ENCODE measurements at places on chromosomes 7 and 10.

DNA sequence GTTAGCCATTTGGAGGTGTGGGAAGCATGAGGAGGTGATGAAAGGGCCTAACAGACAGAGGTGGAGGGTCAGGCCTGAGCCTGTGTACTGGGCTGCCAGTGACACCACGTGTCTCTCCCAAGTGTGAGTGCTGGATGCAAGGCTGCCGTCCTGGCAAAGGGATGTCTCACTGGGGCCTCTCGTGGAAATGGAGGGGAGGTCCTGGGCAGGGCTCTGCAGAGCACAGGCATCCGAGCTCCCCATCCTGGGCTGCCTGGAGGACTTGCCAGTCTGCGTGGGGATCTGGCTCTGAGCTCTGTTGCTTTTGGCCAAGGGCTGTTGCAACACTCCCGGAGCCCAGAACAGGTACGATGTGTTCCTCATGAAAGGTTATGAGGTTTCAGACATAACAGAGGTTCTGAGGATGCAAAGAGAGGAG is 77.3 kb downstream of the GRK5 start:
- no peak for DNase-seq

DNA sequence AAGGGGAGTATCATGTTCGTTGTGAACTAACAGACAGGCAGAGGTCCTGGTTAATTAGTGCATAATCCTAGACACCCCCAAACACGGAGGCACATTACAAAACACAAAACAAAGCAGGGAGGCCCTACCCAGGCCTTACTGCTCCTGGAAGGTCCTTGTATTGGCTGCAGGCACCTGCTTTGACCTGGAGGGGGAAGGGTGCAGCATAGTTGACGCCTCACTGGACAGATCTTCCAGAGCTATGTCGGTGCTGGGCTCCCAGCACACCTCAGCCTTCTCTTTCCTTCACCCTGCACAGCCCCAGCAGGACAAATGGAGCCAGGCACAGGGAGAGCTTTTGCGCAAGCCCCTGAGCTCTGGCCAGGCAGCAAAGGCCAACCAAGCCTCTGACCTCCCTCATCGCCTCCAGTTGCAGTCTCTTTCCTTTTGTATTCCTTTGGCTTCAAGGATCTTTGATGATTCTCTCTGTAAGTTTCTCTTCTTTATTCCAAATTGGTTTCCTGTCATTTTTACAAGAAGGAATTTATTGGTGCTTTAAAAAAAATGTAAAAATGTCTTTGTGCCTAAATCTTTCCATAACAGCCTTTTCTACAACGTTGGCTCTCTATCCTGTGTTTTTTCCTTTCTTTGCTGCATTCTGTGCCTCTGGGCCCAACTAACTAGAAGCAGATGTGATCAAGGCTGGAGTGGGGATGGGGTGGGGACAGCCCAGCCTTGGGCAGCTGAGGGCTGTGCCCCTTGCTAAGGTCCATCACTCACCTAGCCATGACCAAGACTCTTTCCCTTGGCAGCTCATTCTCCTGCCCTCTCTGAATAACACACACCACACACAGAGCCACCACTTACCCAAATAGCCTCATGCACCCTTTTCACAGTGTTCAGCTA is 317.1 kb upstream of the NPVF start:
- no peak for DNase-seq

GRCh38 chr7:94395141-94396036 is 694 bp downstream of the COL1A2 start:
- DNase-seq: no peak

- DNase-seq: no peak
These were observed 17.2 kb downstream of the INPP5F start for GRCh38 chr10:119742947-119743648.

GRCh38 chr7:16509829-16510228 is 16.8 kb upstream of the LRRC72 start:
- no peak for DNase-seq

GRCh38 chr7:112515989-112516388 is 35.2 kb downstream of the LSMEM1 start:
- DNase-seq: no peak

DNA sequence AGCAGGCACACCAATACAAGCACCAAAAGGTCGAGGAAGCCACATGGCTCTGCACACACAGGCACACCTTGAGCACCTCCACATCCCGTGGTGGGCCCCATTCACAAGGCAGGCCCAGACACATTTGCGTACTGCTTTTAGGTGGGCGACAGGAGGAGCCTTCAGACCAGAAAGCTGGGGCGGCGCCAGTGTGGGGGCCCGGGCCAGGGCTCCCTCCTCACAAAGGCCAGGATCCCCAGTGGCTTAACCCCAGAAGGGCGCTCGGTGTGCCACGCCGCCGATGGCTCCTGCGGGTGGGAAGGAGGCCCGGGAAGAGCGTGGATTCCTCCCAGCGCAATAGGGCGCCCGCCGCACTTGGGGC is 2.8 kb upstream of the SMARCD3 start:
- no peak for DNase-seq

GRCh38 chr10:1406967-1407945 is 330.1 kb downstream of the ADARB2 start:
- DNase-seq: no peak

DNA sequence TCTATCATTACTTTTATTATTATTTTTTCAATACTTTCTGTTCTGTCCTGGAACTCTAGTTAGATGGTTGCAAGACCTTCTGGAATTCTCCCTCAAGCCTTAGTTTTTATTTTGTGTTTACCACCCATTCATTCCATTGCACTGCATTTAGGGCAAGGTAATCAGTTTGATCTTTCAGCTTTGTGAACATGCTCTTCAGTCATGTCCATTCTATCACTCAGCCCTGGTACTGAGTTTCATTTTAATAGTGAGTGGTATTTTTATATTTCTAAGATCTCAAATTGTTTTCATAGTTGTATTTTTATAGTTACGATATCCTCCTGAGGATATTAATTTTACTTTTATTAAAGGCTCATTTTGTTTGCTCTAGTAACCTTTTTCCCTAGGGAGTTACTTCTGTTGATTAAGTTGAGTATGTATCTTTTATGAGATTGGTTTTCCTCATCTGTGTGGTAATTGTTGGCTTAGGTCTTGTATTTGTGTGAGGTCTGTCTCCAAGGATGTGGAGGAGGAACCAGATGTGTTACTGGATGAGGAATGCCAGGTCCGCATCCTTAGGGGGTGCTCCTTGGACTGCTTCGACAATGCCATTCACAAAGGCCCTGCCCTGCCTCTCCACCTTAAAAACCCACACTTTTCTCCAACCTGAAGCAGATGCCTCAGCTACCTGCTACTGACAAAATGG is 46.7 kb upstream of the RAB18 start:
- DNase-seq: no peak

GRCh38 chr7:146123715-146124114 is 7.1 kb downstream of the CNTNAP2 start:
- no peak for DNase-seq

- DNase-seq: no peak
These were observed 99.7 kb upstream of the PPIF start for GRCh38 chr10:79247373-79248137.

DNA sequence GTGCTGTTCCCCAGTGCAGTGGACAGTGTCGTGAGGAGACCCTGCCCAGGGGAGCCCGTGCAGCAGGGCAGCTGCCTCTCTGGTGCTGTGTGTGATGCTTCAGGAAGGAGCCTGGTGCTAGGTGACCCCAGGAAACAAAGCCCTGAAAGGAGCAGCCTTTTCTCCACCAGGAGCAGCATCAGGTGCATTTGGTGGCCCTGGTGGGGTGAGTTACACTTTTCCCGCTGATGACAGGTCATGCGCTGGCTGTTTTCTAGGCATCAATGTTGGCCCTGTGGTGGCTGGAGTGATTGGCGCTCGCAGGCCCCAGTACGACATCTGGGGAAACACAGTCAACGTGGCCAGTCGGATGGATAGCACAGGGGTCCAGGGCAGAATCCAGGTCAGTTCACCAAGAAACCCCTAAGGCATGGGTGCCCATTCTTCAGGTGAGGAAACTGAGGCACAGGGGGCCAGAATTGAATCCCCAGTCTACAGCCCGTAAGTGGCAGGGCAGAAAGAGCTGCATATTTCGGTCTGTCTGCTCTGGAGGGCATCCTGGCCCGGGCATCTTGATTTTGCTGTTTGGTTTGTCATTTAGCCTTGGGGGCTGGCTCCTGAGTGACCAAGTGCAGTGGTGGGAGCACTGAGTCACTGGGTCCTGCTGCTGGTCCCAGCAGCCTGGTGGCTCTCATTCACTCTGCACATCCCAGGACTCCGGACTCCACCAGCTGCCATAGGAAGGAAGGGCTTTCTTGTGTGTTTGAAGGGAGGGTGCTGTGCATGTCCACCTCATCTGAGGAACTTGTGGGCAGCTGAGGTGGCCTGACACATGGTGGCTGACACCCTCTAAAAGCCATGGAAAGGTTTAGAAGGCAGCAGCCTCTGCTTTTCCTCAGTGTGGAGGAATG is 136.3 kb downstream of the ADCY1 start:
- no peak for DNase-seq

- no peak for DNase-seq
These were observed 40.3 kb downstream of the CCDC71L start for GRCh38 chr7:106620676-106621075.

GRCh38 chr10:113985297-113985844 is 58.3 kb upstream of the ADRB1 start:
- DNase-seq: no peak

- DNase-seq: no peak
These were observed 44.2 kb downstream of the ZMIZ1 start for GRCh38 chr10:79112881-79113431.

GRCh38 chr10:133378251-133379096 is 588 bp upstream of the PAOX start:
- no peak for DNase-seq

GRCh38 chr7:42858570-42858969 is 53.3 kb downstream of the C7orf25 start:
- no peak for DNase-seq

- no peak for DNase-seq
These were observed 44.6 kb upstream of the BET1 start for GRCh38 chr7:94048755-94049154.

DNA sequence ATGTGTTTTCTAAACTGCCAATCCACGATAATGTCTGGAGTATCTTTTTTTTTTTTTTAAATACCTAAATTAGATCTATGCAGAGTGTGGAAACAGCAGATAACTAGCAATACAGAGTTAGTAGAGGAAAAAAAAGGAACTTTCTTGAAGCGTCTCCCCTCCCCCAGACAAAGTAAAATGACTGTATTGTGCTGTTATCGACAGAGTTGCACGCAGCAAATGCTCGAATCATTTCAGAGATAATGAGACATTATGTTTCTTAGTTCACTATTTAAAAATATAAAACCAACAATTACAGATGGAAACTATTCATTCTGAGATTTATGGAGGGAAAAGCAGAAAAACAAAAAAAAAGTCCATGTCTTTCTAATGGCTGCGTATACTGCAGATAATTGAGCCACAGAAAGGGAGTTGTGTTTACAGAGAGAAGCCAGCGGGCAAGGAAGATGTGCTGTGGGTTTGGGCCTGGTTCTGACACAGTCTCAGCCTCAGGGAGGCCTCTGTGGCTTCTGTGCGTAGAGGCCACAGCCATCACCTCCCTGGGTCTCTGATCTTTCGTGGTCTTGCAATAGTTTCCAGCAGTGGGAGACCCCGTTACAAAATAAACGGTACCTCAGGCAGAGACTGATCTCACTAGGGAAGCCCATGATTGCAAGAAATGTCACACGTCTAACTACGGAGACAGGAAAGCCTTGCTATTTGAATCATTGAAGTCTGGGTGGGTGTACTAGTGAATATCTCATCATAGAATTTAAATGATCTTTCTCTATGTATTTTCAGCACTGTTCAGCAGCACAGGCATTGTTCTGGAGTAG is 19.1 kb upstream of the KLF6 start:
- DNase-seq: no peak

DNA sequence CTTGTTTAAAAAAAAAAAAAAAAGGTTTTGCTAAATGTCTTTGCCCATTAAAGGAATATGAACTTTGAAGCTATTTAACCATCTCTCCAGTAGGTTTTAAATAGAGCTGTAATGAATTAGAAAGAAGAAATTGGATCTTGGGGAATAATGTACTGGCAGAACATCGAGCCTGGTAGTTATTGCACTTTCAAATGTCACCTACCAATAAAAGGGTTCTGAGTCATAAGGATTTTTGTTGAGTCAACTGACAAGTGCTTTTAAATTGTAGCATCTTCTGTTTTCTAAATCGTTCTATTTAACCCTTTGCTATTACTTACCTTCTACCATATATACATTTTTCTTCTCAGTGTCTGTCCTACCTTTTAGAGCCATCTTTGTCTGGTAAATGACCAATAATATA is 10.7 kb downstream of the CUTC start:
- DNase-seq: no peak

- no peak for DNase-seq
These were observed 236.2 kb downstream of the DGKB start for GRCh38 chr7:14666304-14666703.

GRCh38 chr7:21137640-21138039 is 290.2 kb upstream of the SP4 start:
- no peak for DNase-seq

GRCh38 chr7:149715476-149715875 is 57.9 kb downstream of the ZNF467 start:
- DNase-seq: no peak

DNA sequence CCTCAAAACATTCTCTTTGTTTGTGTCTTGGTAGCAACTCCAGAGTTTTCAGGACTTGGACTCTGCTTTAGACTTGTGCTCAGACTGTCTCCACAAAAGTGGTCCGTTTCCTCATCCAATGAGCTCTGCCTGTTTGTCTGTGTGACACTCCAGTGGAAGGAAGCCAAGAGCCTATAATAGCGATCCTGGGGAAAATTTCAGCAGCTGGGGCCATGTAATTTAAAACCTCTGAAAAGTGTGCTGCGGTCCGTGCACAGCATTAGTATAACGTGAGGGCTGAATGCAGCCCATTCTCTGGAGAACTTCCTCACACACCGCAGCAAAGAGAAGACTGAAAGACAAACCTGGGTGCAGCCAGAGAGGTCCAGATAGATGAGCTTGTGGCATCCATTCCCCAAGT is at the start of gene LRRC17:
TSS of gene LRRC17 (plus strand) at position 259 of the 400 bp plus-strand sequence. CDS start 20,914 bp downstream, outside the sequence.
- DNase-seq: no peak

DNA sequence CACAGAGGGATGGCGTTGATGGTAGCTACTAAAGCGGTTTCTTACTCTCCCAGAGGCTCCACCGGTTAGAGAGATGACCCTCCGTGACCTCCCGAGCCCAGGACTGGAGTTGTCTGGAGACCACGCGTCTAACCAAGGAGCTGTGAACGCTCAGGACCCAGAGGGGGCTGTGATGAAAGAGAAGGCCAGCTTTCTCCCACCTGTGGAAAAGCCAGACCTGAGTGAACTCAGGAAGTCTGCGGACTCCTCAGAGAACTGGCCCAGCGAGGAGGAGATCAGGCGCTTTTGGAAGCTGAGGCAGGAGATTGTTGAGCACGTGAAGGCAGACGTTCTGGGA is 15.9 kb downstream of the LRRC27 start:
- DNase-seq: no peak
